ENCODE measurements at places on chromosomes 2 and 18.

- no peak for DNase-seq
Measured at GRCh38 chr2:71679491-71679890, 226.1 kb downstream of the DYSF start.

- no peak for DNase-seq
Measured at GRCh38 chr2:6214471-6214870, 522.3 kb downstream of the SOX11 start.

- no peak for DNase-seq
Measured at GRCh38 chr2:119491776-119492525, 32.3 kb downstream of the SCTR start.

- no peak for DNase-seq
Measured at GRCh38 chr18:46054956-46055837, 16.9 kb downstream of the PSTPIP2 start.

- DNase-seq, result no peak
Measured at GRCh38 chr2:110674620-110675555, 3.0 kb downstream of the BUB1 start.

DNA sequence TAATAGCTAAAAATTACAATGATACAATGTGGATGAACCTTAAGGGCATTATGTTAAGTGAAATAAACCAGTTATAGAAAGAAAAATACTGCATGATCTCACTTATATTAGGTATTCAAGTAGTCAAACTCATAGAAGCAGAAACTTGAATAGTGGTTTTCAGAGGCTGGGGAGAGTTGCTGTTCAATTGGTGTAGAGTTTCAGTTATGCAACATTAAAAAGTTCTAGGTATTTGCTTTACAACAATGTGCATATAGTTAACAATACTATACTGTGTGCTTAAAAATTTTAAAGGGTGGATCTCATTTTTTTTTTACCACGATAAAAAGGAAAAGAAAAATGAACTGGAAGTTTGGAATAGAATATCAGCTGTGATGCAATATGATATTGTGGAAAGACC is 479.1 kb downstream of the SPAG16 start:
- DNase-seq, result no peak

- no peak for DNase-seq
Measured at GRCh38 chr2:74864728-74865722, 31.1 kb downstream of the HK2 start.

GRCh38 chr2:240579071-240579762 is 7.3 kb upstream of the CAPN10 start:
- DNase-seq, result no peak

DNA sequence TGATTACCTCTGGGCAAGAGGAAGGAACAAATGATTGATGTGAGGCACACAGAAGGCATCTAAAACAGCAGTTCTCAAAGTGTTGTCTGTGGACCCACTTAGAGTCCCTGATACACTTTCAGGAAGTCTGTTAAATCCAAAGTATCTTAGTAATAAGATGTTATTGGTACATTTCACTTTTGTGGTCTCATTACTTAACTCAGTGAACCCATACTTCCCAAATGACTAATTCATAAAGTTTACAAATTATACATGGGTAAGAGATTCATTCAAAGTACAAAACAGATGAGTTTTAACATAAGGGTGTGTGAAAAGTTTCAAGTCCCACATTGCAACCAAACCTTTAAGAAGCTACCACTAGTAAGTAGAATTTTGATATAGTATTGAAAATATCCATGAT is 440.5 kb downstream of the NUP35 start:
- DNase-seq, result no peak

DNA sequence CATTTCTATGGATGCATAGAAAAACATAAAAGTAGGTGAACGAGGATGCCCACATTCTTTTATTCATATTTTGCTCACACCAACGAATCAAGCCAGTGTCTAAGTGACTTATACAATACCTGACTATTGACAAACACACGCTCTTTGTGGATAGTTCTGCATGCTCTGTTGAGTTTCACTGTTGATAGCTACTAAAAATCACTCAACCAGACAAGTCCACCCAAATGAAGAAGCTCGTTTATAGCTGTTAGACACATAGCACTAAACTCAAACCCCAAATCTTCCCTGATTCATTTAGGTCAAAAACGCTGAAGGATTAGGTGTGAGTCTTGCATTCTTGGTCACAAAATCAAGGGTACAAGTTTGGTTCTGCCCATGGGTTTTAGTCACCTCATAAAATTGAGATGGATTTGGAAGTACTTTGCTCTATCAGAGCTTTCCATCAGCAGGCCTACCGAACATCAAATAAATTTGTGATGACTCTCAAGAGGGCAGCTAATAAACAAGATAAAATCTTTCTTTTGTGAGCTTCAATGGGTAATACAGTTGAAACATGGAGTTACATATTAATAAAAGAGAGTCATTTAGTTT is 92.7 kb upstream of the ETAA1 start:
- no peak for DNase-seq

- no peak for DNase-seq
Measured at GRCh38 chr2:200177971-200178911, 128.3 kb upstream of the SPATS2L start.

GRCh38 chr2:102470168-102470567 is 2.9 kb upstream of the SLC9A4 start:
- DNase-seq, result no peak

DNA sequence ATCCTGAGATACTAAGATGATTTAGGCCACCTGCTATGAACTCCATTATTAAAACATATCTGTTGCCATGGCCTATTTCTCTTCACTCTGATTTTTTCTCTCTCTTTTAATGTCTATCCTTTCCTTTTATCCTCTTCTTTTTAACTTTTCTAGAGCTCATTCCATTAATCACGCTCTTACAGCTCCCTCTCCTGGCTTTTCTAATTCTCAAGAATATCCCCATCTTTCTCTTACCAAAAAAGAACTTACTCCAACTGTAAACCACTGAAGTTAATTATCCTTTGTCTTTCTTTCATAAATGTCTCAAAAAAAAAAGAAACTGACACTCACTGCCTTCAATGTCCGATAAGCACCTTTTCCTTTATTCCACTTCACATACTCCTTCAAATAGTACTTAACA is 7.9 kb downstream of the PPP3R1 start:
- no peak for DNase-seq

DNA sequence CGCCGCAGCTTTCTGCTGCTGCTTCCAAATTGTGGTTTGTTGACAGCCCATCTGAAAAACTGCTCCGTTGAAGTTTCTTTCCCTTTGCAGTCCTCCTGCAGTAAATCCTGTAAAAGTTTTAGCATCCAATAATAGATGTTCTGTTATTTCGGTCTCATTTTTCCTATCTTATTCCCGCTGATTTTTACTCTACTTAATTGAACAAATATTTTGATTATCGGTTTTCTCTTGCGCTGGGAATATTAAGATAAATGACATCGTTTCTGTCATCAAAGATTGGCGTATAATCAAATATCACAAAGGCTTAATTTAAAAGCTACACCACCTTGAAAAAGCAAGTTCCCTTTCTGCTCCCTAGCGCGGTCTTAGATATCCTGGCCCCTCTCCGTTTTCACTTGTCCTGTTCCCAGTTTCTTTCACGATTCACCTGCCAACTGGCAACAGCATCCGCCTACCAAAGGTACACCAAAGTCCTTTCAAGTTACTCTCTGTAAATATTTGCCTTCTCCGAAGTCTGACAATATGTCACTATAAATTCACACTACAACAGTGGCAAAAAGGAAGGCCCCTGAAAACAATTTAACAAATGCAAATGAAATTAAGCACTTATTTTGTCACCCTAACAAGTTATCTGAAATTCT is 1.0 kb upstream of the STRN start:
- DNase-seq, result no peak

DNA sequence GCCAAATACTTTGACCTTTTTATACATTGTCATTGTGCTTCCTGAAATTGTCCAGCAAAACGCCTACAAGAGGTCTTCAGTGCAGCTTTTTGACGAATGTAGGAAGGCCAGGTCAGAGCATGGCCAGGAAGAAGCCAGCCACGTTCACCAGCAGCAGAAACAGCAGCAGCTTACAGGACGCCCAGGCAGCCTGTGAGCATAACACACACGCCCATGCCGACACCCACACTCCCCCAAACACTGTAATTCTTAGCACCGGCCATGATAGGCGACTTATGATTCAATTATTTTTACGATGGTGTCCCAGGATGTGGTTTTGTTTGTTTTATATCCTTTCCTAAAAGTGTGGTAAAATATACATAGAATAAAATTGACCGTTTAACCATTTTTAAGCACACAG is 249.1 kb upstream of the SALL3 start:
- DNase-seq, result no peak

GRCh38 chr2:121103960-121104359 is 181.0 kb downstream of the TFCP2L1 start:
- no peak for DNase-seq

DNA sequence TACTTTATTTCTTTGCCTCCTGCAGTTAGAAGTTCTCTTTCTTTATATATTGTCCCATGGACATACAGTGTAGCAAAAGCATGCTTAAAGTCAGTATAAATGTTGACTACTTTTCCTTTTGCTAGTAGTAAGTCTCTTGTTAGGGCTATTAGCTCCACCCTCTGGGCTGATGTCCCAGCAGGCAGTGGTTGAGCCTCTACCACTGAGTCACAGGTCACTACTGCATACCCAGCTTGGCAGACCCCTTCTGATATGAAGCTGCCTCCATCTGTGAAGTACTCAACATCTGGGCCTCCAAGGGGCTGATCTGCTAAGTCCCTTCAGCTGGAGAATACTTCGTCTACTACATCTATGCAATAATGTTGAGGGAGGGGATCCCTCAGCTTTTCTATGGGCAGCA is 61.0 kb upstream of the SLC35G4 start:
- DNase-seq, result no peak

GRCh38 chr2:36483290-36483689 is 114.7 kb downstream of the FEZ2 start:
- DNase-seq, result no peak

- no peak for DNase-seq
Measured at GRCh38 chr2:152558158-152558984, 158.9 kb downstream of the PRPF40A start.

DNA sequence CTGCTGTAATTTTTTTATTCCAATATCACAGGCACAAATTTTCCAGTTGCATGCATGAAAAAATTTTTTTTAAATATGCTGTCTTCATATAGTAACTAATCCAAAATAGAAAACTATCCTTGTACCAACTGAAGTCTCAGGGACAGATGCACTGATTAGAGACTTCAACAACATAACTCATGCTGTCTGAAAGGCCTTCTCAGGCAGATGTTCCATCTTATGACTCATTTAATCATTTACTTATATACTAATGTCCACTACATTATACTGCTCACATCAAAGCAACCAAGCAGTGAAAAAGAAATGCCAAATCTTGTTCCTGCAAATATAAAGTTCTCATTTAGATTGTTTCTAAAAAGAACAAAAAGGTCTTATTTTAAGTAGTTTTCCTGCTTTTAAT is 53.1 kb downstream of the OLA1 start:
- DNase-seq, result no peak

DNA sequence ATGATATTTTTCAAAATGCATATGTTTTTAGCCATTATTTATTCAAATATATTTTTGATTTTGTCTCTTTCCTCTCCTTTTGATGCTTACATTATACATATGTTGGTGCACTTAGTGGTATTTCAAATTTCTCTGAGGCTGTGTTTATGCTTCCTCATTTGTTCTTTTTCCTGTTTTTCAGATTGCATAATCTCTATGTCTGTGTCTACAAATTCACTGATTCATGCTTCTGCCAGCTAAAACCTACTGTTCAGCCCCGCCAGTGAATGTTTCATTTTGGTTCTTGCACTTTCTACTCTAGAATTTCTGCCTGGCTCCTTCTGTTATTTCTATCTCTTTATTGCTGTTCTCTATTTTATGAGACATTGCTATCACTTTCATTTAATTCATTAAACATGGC is 951.7 kb upstream of the CNTNAP5 start:
- DNase-seq, result no peak

DNA sequence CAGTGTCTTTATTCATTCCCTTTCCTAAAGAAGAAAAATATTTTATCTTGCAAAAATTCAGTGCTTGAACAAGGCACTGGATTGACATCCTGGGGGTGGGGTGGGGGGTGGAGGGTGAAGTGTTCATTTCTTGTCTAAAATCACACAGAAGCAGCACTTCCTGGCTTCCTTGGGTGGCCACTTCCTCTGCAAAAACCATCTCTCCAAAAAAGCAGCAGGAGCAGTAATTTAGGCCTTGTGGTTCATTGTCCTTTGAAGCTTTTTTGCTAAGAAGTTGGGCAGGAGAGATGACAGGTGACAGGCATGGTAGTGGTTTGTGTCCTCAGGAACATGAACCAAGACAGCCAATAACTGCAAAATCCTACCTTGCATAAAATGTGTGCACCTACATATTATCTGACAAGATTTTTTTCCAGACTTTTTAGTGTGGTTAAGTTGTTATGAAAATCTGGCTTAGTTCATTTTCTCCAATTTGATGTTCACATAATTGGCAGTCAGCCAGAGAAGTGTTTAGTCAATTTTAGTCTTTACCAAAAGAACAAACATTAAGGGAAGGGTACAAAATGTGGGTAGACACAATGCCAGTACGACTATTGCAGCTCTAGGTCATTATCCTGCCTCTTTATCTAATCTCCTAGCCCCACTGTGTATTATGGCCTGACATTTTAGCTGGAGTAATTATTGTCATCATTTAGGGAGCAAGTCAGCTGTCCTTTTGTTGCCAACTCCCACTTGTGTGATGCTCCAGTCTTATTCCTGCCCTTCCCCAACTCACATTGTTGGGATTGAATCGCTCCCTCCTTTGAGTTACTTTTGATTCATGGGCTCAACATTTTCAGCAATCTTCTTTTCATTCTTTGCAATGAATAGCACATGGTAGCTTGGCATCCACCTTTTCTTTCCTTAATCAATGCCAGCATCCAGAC is 177.2 kb downstream of the MYO3B start:
- no peak for DNase-seq

DNA sequence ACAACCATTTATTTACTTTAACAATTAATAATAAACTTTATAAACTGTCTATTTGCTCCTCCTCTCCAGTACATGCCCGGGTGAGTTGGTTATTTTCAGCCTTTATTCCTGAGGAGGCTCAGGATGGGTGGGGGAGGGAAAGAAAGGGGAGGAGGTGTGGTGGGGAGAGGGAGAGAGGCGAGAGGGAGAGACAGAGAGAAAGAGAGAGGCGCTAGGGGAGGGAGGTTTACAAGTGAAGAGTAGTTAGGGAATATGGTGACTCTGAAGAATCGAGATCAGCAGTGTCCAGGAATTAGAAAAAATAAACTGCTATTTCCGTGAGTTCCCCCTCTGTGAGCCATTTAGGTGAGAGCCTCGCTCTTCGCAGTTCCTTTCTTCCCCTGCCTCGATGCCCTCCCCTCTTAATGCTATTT is 138.9 kb downstream of the MEIS1 start:
- DNase-seq, result no peak

DNA sequence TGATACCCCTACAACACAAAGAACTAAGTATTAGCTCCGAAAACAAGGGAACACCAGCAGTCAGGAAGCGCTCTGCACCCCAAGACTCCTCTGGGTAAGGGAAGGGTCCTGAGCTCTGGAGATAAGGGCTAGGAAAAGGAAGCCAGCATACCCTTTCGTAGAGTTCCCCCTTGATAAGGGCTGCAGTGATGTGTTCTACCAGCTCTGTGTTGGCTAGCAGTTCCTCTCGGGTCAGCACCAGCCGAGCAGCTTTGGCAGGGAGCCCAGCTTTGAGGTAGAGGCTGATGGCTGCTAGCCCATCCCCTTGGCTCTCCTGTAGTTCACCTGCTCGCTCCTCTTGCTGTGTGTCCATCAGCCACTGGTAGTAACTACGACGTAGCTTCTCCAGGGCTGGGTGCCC is 18.9 kb downstream of the KRTCAP3 start:
- no peak for DNase-seq
